HepG2 (cell line): ENCODE measurements at places on chromosomes 7 and 10.

DNA sequence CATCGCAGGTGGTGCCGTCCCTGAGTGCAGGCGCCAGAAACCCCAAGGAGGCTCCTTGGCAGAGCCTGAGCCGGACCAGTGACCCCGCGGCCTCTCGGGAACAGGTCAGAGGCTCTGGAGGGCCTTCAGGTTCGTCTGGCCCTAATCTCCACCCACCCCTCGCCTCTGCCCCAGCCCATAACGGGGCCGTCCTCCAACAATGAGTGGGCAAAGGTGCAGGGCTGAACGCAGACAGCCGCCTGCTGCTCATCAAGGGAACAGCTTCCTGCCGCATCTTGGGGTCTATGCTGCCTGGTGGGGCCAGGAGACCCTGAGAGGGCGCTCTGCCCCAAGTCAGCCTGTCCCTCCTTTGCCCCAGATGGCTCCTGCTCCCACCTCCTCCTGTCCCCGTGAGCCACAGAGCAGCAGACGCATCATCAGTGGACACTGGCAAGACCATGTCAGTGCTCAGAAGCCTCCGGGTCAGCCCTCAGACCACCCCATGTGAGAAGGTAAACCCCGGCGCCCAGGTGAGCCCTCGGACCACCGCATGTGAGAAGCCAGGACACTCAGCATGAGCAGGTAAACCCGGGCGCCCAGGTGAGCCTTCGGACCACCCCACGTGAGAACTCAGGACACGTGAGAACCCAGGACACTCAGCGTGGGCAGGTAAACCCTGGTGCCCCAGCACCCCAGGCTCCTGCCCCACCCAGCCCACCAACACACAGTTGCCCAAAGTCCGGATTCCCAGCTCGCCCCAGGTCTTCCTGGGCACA lies 142.0 kb downstream of the PTPRN2 start:
- DNase-seq = no peak

DNA sequence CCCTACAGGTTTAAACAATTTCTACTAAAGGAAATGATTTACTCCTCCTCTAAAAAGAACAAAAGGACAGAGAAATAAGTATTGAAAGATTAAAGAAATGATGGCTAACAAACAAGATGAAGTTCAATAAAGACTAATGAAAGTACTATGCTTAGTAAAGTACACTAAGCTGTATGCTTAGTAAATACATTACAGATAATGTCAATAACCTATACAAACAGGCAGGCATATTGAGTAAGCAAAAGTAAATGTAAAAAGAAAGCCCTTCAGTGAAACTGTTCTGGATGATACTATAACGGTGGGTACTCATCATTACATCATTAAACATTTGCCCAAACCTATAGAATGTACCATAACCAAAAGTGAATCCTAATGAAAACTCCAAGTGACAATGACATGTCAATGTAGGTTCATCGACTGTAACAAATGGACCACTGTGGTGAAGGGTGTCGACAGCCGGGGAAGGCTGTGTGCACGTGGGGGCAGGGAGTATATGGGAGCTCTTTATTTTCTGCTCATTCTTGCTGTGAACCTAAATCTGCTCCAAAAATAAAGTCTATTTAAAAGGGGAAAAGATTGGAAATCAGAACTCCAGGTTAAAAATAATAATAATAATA lies 34.0 kb downstream of the CYTH3 start:
- DNase-seq = peak; percentile 76

DNA sequence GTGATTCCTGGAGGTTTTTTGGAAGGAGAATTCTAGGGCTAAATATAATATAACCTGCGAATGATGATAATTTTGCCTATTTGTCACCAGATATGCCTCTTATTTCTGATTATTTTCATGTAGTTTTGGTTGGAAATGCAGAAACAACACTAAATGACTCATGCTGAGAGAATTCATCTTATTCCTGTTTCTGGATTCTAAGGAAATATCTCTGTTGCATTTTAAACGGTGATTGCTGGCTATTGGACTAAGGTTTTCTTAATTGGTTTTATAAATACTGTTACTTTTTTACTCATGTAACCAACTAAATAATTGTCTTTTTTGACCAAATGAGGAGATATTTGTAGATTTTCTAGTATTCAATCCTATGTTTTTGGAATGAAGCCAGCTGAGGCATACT lies 204.9 kb upstream of the NPSR1 start:
- no peak for DNase-seq

GRCh38 chr10:90112681-90113080 lies 411.3 kb downstream of the KIF20B start:
- no peak for DNase-seq

GRCh38 chr10:119313644-119314043 lies 106.3 kb downstream of the GRK5 start:
- DNase-seq = no peak

- no peak for DNase-seq
Measured at GRCh38 chr10:94641480-94641879, 42.0 kb upstream of the CYP2C18 start.

GRCh38 chr7:2954433-2954853 lies 89.2 kb downstream of the CARD11 start:
- DNase-seq = no peak
